ENCODE measurements at places on chromosomes 4 and X.

DNA sequence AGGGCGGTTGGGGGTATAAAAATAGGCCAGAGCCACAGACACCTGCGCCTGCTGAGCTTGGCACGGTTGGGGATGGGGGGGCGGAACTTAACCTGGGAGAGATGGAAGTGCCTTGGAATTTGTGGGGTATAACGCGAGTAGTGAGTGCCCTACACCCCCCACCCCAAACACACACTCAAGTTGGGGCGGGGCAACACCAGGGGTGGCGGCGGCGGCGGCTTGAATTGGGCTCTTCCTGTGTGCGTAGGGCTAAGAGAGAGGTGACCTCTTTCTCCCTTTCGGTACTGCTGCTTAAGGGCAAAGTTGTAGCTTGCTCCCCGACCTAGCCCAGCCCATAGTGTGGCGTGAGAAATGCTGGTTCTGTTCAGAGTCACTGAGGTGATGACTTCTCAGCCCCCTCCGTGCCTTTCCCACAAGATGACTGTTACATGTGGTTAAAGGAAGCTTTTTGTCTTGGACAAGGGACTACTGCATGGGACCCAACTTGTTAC is 839 bp downstream of the STK26 start:
- DNase-seq, result no peak

DNA sequence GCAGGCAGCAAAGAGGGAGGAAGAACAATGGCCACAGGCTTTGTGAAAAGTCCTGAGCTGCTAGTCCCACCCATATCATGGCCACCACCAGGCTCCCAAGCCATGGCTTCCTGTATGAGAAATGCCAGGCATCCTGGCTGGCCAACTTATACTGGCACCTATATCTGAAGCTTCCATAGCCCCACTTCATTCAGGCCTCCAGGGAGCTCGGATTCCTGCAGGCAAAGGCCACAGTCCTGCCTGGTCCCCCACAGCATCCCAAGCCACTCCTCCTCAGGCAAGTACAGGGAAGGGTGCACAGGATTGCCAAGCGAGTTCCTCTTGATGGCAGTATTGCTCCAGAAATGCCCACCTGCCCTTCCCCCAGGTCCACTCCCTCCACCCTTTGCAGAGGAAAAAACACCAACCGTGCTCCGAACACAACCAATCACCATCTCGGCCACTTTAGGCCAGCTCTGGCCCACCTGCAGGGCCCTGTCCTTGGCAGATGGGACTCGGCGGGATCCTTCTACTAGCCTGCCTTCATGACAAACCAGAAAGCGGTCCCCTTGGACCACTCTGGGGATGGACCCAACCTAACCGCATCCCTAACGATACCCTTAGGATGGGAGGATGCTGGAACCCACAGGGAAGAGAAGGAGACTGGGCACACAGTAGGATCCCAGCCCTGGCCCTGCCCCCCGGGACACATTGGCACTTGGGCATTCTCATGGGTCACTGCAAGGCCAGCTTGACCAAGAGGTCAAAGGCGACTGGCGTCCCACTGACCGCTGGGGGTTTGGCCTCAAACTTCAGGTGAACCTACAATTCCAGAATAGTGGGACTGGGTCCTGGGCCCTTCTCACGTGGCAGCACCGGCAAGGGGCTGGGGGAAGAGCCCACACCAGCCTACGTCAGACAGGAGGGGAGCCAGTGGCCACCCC is 220.4 kb upstream of the AGTR2 start:
- DNase-seq, result peak; percentile 69

- DNase-seq, result peak; percentile 1
Measured at GRCh38 chr4:109662771-109663170, 40.5 kb downstream of the CASP6 start.

DNA sequence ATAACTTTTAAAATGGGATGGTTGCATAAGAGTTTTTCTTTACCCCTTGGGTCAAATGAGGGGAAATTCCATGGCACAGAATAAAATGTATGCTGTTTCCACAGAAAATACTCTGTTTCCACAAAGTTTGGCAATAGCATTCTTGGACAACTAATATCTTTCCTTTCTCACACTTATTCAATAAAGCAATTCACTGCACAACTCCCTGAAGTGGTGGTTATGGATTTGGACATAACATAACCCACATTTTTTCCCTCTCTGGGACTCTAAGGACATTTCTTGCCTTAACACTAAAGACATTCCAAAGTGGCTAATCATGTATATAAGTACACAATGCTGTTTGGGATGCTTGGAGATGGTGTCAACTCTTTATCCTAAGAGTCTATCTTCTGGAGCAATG is 51.7 kb upstream of the GPM6B start:
- no peak for DNase-seq

DNA sequence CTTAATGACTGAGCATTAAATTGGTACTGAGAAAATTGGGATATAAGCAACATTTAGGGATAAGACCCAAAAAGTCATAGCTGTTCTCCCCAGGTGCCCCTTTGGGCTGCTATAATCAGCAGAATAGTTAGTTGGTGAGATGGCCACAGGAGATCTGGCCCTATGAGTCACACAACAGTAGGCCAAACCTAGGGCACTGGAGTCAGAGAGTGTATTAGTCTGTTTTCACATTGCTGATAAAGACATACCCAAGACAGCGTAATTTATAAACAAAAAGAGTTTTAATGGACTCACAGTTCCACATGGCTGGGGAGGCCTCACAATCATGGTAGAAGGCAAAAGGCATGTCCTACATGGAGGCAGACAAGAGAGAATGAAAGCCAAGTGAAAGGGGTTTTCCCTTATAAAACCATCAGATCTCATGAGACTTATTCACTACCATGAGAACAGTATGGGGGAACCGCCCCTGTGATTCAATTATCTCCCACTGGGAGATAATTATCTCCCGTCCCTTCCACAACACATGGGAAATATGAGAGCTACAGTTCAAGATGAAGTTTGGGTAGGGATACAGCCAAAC is 338.3 kb upstream of the NR3C2 start:
- DNase-seq, result no peak

- DNase-seq, result no peak
Measured at GRCh38 chr4:135804785-135805184, 1603.2 kb upstream of the PABPC4L start.

- DNase-seq, result no peak
Measured at GRCh38 chrX:39667191-39667590, 430.6 kb downstream of the BCOR start.

DNA sequence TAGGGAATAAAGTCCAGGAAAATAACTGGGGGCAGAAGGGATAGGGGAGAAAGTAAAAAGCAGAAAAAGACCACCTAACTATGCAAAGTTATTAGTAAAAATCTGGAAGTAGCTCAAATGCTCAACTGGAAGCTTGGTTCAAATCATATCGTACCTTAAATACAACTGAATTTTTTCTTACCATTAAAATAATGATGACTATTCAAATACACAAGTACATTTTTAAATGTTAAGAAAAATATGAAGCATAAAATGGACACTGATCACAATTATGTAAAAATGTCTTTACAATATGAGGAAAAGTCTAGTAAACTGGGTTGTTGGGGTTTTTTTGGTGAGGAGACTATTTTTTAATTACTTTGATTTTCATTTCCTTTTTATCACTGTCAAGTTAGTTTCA is 3.1 kb downstream of the BRWD3 start:
- DNase-seq, result no peak

GRCh38 chrX:34332334-34332733 is 200.2 kb upstream of the FAM47A start:
- no peak for DNase-seq

GRCh38 chr4:119731146-119731742 is 102.6 kb upstream of the PDE5A start:
- DNase-seq, result no peak

DNA sequence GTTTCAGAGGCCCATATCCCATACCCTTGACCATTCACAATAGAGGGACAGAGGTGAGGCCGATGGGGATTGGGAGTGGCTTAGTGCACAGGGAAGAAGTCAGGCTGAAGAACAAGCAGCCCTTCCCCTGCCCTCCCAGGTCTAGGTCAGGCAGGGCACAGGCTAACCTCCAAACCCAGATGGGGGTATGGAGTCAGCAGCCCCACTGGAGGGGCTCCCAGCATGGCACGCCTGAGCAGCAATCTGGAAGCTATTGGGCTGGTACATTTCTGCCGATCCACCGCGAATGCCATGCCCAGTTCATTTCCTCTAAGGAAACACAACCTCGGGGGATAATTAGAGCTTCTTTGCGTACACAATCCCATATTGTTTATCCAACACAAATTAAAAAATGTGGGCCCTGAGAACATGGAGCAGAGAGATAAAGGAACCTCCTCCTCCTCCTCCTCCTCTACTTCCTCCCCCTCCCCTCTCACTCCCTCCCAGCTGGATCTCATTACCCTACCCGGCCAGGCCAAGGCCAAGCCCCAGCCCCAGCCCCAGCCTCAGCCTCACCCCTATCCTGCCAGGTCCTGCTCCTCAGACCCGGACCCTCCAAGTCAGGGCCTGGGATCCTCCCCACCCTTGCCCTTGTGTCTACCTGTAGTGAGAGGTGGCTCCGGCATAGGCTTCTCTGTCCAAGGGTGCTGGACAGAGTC is 83.0 kb downstream of the PJA1 start:
- DNase-seq, result no peak

DNA sequence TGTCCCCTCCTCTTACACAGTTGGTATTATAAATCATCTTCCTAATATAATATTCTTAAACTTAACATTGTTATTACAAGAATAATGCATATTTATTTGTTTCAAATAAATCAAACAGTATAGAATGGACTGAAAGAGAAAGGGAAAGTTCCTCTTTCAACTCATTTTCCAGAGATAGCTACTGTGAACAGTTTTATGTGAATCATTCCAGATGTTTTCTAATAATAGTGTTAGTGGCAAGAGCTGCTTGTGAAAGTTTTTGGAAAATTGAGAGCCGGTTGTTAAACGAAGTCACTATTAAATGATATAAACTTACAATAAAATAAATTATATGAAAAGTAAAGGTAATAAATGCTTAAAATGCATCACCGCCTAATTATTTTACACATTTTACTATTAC is 14.6 kb downstream of the TMSB4X start:
- DNase-seq, result no peak

DNA sequence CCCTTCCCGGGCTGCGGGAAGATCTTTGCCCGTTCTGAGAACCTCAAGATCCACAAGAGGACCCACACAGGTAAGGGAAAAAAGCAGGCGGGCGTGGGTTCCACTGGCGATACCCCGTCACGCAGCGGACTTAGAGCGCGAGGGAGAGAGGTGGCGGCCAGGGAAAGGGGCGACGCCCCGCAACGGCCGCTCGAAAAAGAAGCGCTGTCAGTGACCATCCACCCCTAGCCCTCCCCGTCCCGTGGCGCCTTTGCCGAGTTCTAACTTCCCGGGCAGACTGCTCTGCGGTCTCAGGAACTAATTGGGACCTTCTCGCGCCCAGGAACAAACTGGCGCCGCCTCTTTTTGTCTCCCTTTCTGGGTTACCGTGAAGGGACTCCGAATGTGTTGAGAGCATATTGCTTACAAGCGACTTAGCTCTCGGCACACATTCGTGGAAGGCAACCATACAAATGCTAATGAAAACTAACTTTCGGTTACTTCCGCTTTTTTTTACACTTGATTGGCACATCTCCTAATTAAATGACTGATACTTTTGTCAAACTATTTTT is 1.8 kb downstream of the ZIC3 start:
- no peak for DNase-seq

DNA sequence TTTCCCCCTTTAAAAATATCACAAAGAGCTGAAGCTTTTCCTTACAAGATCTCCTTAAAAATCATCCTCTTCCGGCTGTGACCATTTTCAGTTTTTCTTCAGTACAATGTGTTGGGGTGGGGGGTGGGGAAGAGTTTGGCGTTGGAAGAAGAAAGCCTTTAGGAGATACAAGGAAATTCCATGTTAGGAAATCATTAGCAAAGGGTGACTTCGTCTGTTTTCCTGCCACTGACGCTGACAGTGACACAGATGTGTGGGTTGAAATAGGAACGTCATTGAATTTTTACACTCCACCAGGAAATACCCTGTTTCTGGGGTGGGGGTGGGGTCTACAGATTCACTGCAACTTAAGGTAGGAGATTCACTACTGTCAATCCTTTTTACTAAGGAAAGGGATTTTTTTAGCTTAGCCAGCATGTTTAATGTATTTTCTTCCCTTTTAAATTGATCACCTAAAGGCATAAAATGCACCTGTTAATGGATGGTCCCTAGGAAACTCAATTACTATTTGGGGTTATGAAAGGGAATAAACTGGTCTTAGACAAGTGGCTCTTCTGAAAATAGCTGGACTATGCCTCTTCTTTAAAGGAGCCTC is 3.9 kb downstream of the MAMLD1 start:
- no peak for DNase-seq

GRCh38 chr4:34412233-34412632 is 1832.1 kb downstream of the ARAP2 start:
- DNase-seq, result no peak

DNA sequence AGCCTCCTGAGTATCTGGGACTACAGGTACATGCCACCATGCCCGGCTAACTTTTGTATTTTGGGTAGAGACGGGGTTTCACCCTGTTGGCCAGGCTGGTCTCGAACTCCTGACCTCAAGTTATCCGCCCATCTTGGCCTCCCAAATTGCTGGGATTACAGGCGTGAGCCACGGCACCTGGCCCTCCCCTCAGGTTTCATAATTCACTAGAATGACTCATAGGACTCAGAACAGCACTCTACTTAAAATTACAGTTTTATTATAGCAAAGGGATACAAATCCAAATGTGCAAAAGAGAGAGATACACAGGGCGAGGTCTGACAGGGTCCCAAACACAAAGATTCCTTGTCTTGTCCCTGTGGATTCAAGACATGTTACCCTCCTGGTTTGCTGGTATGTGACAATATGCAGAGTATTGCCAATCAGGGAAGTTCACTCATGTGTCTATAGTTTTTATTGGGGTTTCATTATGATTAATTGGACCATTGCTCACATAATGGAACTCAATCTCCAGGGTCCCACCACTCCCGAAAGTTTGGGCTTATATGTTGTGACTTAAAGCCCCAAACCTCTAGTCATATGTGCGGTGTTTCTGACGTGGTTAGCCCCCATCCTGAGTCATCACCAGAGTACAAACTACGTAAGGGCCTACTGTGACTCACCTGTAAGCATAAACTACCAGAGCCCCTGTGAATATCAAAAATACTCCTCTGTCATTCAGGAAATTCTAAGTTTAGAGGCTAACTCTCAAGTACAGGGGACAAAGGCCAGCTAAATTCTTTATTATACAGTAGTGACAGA is 5.2 kb downstream of the YIPF6 start:
- no peak for DNase-seq

- DNase-seq, result peak; percentile 86
Measured at GRCh38 chr4:78634011-78634664, 82.6 kb downstream of the ANXA3 start.

DNA sequence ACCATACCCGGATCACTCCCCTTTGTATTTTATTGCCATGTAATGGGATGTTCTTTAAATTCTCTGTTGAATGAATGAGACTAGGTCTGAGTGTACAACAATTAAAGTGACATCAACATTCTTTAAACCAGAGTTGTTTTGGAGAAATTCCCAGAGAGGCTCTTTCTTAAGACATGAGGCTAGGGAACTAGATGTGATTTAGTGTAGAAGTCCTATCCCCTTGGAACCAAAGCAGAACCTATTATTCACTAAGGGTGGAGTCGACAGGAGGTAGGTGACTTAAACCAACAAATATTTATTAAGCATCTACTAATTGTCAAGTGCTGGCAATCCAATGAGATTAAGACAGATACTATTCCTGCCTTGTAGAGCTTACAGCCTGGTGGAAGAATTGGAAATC is 1.7 kb downstream of the EIF1AX start:
- DNase-seq, result no peak

- DNase-seq, result peak; percentile 33
Measured at GRCh38 chr4:166091912-166092510, 219.0 kb downstream of the TLL1 start.

- DNase-seq, result no peak
Measured at GRCh38 chrX:13750204-13750603, 15.7 kb downstream of the OFD1 start.
